EL (cell line): ENCODE measurements at places on chromosomes 4 and X.
A peak's percentile ranks its signal among the peaks of the same experiment; 100 is the strongest.

DNA sequence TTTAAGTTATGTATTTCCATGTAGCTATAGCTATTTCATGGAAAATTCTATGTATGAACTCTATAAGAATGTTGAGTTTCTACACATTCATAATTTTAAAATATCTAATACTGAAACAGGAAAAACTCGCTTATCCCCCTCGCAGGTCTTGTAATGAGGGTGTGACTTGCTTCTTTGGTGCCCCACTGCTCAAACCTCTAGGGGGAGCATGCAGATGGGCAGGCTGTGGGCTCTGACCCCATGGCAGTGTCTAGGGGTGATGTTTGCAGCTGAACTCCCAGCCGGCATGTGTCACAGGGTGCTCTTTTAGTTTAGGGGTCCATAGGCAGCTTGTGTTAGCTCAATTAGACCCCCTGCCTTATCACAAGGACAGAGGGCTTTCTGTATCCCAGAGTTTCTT, 1825.7 kb upstream of the ADGRL3 start:
- DNase-seq: no peak

- no peak for DNase-seq
Observed at GRCh38 chr4:10082459-10083272, 33.9 kb downstream of the WDR1 start.

- no peak for DNase-seq
Observed at GRCh38 chrX:136849395-136849794, 31.1 kb downstream of the RBMX start.

DNA sequence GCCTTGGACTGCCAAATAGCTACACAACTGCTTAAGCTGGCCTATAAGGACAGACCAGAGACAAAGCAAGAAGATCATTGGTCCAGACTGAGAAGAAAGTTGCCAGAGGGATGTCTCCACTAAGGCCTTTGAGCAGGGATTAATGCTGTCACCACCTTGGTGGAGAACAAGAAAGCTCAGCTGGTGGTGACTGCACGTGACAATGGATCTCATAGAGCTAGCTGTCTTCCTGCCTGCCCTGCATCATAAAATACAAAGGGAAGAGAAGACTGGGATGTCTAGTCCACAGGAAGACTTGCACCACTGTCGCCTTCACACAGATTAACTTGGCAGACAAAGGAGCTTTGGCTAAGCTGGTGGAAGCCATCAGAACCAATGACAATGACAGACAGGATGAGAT, 40.5 kb upstream of the FAM120C start:
- DNase-seq: no peak

GRCh38 chrX:134782796-134783195, 124.5 kb upstream of the PLAC1 start:
- DNase-seq: peak; percentile 34
